ENCODE measurements at places on chromosomes 16 and 17.

GRCh38 chr16:84775262-84775810 is 44.4 kb upstream of the CRISPLD2 start:
- no peak for DNase-seq

GRCh38 chr17:39979016-39979670 is 1.5 kb upstream of the PSMD3 start:
- no peak for DNase-seq

- no peak for DNase-seq
Observed at GRCh38 chr17:3928406-3928805, 12.1 kb upstream of the P2RX1 start.

DNA sequence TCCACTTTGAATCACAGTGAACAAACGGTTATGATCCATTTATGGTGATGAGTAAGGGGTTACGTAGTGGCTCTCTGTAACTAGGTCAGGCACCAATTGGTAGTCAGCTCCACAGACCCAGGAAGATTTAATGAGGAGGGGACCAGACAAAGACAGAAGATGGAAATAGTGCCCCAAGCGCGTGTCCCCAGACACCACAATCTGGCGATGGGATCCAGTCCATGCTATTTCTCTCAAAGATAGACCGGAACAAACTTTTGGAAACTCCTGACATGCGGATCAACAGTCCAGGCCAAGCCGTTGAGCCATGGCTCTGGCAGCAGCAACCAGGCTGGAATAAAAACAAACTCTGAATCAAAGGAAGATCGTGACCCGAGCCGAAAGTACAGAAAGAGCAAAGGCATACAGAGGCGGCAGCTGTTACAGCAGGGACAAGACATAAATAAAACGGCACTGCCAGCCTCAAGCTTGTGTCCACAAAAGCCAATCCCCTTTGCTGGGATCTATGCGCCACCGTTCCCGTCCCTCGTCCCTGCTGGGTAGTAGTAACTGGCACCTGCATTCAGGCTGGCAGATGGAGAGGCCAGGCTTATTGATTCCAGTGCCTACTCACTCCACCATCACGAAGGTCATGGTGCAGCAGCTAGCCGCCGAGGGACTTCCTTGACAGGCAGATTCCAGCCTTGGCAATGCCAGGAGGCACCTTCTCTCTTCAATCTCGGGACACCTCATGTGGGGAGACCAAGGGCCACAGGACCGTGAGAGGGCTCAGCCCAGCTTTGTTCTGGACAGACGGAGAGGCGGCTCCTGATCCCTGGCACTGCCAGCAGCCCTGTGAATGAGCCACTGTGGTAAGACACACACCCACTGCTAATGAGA is 50.2 kb downstream of the CDH11 start:
- no peak for DNase-seq

- DNase-seq, result no peak
Observed at GRCh38 chr16:47574091-47575054, 113.2 kb downstream of the PHKB start.

GRCh38 chr17:27494192-27495091 is 38.2 kb downstream of the KSR1 start:
- no peak for DNase-seq

- no peak for DNase-seq
Observed at GRCh38 chr17:17510456-17511292, 14.5 kb upstream of the RASD1 start.

GRCh38 chr17:4436381-4436780 is 2.6 kb downstream of the SPNS3 start:
- no peak for DNase-seq

DNA sequence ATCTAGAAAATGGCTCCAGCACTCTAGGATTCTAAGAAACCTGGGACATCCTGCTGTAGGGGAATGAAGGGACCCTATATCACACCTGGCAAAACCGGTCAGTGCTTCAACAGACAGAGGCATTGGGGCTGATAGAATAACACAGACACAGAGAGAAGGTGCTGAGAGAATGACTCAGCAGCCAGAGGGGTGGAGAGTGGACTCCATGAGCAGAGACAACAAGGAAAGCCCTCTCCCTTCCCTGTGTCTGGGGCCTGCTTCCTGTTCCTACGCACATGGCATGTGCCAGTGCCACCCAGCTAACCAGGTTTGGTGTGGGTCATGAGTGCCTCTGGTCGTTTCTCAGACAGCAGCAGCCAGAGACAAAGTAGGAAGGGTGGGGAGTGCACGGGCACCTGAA is 140.3 kb downstream of the CCT6B start:
- no peak for DNase-seq

DNA sequence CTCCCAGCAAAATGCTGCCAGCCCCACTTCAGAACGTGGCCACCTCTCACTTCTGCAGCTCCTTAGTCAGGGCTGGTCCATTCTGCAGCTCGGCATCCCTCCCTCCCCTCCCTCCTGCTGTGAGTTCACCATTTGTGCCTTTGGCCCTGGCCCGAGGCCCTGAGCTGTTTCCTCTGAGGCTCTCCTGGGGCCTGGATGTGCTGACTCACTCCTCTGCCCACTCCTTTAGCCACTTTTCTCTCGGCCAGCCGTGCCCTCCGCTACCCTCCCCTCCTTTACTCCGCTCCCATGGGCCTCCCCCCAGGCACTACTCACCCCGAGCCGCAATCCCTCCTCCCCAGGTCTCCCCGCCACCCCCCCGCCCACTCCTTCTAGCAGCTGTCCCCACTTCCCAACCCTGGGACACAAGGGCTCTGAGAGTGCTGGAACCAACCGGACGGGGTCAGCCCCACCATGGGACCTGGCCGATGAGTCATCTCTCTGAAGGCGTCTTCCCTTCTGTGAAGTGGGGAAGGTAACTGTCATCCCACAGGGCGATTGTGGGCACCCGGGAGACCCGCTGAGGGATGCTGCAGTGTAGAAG is 11.5 kb downstream of the KCNG4 start:
- DNase-seq, result no peak

GRCh38 chr16:2451851-2452320 is 8.0 kb upstream of the TEDC2 start:
- no peak for DNase-seq

DNA sequence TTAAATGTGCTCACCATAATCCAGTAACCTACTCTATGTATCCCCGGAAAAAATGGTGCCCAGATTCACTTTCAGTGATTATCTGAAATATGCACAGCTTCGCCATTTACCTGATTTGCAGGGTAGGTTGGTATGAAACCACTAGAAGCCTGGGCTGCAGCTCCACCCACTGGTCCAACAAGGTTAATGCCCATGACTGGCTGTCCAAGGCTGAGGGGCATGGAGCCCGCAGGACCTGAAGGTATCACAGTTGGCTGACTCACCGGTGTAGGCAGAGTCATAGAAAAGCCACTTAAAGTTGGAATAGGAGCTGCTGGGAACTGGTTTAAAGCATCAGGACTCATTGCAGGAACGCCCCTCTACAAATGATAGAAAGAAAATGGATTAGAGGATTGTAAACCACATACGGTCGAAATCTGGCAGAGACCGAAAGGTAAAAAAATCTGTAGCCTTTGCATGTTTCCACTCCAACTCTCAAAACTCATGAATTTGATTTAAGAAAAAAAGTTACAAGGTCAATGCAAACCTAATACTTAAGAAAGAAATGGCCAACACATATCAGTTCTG is 38.6 kb downstream of the SYNRG start:
- DNase-seq, result no peak

DNA sequence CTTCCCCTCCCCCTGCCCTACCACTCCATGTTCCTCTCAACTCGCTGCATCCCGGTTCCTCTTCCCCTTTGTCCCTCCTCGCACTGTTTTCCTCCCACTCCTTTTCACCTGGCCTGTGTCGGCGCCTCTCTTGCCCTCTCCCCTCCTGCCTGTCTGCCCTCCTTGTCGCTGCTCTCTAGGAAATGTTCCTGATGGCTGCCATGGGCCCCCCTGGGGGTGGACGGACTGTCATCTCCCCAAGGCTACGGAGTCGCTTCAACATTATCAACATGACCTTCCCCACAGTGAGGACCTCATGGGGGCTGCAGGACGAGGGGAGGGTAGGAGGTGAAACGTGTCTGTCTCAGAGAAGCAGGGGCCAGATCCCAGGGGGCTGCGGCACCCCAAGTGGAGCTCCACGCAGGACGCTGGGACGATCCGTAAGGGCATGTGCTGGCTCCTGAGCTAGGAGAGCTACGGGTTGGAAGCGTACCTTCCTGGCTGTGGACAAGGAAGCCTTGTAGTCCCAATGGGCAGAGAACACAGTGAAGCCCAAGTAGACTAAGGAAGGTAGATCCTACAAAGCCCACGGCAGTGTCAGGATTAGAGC is 39.8 kb upstream of the KDM6B start:
- DNase-seq, result no peak

DNA sequence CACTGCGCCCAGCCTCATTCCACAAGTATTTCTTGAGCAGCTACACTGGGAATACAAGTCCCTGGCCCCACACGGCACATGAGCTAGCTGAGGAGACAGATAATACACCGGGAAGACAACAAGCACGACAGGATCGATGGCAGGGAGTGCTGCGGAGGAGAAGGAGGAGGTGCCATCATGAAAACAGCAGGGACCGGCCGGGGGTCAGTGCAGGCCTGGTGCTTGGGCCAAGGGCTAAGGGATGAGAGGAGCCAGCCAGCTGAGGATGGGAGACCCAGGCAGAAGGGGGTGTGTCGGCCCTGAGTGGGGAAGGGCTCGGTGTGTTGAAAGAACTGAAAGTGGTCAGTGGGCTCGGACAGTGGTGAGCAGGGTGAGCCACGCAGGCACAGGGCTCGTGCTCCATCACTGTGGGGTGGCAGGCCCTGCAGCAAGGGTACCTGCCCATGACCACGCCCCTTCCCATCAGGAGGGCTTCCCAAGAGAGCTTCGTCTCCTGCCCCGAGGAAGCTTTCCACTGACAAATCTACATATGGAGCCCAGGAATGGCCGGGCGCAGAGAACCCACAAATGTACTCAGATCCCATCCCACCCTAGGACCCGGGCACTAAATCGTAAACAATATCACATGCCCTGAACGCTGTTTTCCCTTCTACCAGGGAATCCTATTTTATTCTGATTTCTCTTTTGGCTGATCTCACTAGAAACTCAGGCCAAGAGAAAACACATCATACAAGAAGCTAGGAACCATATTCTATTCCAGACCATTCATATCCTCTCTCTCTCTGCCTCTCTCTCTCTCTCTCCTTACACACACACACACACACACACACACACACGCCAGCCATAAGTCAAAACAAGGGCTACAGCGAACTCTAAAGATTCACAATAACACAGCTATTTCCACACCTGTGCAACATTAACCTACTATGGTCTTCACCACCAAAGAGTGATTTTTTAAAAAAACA is 50.7 kb upstream of the TNRC6C start:
- no peak for DNase-seq
